NCI-H1436 treated with DMSO at 0.1 percent for 48 hours (cell line): ENCODE measurements at places on chromosomes 11 and 22.

DNA sequence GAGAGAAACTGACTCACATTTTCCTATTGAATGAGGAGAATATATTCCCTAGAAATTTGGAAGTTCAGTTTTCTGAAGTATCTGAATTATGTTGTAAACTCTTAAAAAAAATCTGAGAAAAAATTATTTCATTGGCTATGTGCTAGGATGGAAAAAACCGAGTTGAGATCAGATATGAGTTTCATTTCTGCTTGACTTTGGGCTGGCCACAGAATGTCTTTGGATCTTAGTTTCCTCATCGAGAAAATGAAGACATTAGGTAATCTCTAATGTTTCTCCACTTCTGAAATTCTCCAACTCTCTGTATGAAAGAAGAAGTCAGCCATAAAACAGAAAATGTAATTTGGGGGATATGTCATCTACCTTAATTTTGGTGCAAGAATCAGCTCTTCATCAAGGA, 28.8 kb downstream of the SLN start:
- DNase-seq, result no peak

DNA sequence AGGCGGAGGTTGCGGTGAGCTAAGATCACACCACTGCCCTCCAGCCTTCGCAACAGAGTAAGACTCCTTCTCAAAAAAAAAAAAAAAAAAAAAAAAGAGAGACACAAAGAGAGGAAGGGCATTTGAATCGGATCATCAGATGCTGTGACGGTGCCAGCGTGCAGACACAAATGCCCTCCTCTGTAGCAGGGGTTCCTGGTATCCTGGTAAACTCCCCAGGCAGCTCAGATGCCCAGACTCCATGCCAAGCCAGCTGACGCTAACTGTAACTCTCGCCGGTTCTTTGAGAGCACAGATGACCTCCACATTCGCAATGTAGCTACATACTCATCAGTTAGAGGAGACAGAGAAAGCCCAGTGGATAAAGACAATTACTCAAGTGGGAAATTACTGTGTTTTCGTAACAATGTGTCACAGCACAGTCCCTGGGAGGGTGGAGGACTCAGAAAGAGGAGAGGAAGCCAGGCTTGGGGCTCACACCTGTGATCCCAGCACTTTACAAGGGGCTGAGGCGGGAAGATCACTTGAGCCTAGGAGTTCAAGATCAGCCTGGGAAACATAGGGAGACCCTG, 153.1 kb downstream of the BRD1 start:
- no peak for DNase-seq

DNA sequence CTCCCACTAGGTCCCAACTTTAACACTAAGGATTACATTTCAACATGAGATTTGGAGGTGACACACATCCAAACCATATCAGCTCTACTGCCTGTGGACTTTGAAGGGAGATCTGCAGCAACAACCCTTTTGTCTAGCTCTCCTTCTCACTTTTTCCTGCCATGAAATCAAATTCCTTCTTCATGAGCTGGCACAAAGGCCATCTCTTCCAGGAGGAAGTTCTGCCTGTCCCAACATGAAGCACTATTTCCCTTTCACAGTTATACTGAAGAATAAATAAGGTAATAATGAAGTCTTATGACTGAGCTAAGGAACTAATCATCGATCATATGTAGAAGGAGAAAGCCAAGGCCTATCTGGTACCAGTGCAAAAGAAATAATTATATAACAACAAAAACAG, 253.5 kb upstream of the TENM4 start:
- no peak for DNase-seq

GRCh38 chr22:27777128-27777527, 24.4 kb downstream of the MN1 start:
- no peak for DNase-seq

GRCh38 chr11:63459586-63459985, 31.4 kb downstream of the PLAAT5 start:
- no peak for DNase-seq

GRCh38 chr11:21564833-21565682, 627.8 kb upstream of the ANO5 start:
- no peak for DNase-seq

DNA sequence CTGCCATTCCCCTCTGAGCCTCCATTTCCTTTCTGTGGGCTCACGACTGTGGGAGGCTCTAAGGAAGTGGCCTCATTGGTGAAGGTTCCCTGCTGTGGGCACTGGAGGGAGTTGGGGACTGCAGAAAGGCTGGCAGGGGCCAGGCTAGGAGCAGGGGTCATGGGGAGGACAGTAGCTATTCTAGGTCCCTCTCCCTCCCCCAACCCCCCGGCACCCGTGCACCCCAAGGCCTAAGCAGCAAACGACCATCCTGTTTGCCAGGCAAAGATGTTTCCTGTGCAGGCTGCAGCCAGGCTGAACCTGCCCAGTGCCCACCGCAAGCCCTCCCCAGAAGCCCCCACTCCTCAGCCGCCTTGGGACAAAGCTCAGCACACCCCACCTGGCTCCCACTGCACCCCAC, 189.4 kb downstream of the MN1 start:
- DNase-seq, result no peak

DNA sequence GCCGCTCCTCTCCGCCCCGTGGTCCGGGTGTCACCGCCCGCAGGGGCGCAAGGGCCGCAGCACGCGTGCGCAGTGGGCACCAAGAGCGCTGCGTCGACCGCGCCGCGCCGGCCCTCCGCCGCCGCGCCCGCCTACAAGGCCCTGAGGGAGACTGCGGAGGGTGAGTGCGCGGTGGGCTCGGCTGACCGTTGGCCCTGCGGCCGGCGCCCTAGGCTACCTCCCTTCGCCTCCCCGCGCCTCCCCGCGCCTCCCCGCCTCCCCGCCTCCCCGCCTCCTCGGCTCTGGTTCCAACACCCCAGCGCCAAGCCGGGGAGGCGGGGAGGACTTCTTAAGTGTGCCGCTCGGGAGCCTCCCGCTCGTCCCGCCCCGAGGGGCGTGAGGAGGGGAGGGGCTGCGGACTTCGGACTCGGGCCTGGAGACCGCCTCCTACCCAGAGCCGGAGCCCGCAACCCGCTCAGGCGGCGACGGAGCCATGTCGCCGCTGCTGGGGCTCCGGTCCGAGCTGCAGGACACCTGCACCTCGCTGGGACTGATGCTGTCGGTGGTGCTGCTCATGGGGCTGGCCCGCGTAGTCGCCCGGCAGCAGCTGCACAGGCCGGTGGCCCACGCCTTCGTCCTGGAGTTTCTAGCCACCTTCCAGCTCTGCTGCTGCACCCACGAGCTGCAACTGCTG, at the start of gene AQP11:
Gene AQP11 (plus strand): TSS at position 433 of the 673 bp plus-strand sequence. CDS start 40 bp downstream, at position 473.
- DNase-seq, result no peak

GRCh38 chr11:79018371-79018849, 422.4 kb downstream of the TENM4 start:
- DNase-seq, result no peak

GRCh38 chr22:47245786-47246185, 483.3 kb downstream of the TBC1D22A start:
- no peak for DNase-seq

- no peak for DNase-seq
Observed at GRCh38 chr11:44112091-44112821, 16.8 kb downstream of the EXT2 start.

- no peak for DNase-seq
Observed at GRCh38 chr11:118715245-118715831, 35.9 kb upstream of the TREH start.

DNA sequence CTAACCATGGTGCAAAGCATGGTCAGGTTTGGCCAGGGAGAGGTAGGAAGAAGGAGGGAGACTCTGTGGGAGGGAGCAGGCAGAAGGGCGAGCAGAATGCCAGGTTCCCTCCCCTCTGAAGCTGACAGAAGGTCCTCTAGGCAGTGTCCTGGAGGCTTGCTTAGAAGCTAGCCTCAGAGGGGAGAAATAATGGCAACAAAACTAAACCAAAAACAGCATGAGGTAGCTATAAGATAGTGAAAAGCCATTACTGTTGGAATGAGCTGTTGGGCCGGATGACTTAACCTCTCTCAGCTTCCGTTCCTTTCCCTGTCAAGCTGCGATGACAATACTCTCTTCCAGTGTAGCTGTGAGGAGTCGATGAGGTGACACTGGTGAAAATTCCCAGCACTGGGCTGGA, 36.6 kb downstream of the RASSF10 start:
- no peak for DNase-seq

GRCh38 chr11:44207292-44207691, 102.6 kb downstream of the ALX4 start:
- DNase-seq, result no peak

DNA sequence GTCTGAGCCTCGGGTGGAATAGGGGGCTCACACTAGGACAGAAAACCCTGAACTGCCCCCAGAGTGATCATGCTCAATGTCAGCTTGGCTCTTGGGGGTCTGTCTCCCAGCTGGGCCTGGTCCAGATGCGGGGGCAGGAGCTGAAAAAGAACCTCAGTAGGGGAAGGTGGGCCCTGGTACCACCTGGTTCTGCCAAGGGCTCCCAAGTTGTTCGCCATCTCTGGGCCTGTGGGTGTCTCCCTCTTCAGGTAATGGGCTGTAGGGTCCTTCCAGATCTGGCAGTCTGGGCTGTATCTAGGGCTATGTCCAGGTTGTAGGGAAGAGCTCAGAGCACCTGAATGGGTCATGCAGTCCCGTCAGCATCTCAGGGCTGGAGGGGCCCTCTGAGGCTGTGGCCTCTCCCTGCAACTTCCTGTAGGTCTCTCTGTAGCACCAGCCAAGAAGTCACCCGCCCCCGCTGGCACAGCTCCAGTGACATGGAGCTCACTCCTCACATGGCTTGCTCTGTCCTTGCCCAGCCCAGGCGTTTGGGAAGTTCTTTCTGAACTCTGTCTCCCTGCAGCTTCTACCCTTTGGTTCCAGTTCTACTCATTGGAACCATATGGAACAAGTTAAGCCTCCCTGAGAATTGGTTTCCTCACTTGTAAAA, 33.0 kb upstream of the SOX10 start:
- DNase-seq, result no peak

GRCh38 chr11:6482441-6482840, 1.1 kb downstream of the TIMM10B start:
- DNase-seq, result no peak

GRCh38 chr22:47210686-47211085, 448.2 kb downstream of the TBC1D22A start:
- DNase-seq, result no peak

- no peak for DNase-seq
Observed at GRCh38 chr11:77590194-77590782, 535 bp downstream of the AQP11 start.

DNA sequence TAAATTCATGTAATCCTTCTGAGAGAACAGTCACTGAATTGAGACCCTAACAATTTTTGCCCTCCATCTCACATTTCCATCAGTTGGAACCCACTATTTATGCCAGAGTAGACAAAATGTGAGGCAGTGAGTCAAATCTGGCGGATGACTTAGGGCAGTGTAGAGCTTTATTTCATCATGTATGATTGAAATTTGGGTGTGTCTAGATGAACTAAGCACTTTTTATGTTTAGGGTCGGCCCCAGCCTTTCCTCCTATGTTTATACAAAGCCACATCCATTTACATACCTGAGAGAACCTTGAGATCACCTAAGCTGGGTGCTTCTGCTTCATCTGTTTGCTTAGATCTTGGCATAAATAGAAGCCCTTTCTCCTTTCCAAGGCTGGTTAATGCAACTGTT, 15.0 kb upstream of the MUC15 start:
- DNase-seq, result no peak

- no peak for DNase-seq
Observed at GRCh38 chr11:118649941-118650340, 29.5 kb downstream of the TREH start.

DNA sequence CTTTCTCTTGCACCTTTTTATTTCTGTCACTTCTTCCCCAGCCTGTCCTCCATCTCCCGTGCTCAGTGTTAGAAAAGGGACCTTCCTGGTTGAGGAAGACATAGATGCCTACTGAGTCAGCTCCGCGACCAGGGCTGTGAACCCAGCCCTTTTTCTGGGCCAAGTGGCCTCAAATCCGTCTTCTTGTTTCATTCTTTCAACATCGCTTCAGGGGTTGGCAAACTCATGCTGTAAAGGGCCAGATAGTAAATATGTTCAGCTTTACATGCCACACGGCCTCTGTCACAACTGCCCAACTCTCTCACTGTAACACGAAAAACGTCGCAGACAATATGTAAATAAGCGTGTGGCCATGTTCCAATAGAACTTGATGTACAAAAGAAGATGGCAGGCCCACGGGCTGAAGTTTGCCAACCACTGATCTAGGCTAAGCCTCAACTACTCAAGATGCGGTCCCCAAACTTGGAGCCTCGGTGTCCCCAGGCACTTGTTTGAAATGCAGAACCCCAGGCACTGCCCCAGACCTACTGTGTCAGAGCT, 338.4 kb downstream of the MN1 start:
- no peak for DNase-seq

DNA sequence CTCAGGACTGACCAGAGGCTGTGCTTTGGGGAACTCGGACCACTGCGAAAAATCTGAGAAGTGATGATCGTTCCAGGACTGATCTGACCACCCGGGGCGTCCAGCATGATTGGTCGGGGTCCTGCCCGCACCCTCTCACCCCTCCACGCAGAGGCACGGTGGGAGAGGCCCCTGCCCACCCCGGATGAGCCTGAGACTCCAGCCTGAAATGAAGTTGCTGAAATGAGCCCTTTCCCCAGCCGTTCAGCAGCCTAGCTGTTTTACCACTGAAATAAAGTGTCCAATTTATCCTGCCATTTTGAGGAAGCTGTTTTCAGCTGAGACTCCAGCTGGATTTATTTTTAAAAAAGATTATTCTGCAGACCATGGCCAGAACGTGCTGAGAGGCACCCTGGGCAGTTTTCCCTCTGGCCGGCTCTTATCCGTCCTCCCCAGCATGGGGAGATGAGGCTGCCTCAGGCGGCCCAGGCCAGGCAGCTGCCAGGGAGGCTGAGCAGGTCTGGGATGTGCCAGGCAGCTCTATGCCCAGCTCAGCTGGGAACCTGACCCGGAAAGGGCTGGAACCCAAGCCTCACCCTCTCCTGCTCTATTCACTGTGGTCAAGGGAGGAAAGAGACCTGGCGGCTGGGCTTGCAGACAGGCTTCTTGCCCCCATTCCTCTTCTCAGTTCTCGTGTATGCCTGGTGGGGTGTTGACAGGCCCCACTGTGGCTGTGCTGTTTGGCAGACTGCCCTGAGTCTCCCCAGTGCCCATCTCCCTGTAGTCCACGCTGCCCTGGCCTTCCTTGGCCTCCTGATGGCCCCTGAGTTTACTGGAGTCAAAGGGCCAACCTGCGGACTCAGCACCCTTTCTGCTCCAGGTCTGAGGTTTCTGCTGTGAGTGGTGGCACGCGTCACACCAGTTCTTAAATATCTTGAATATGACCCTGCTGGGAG, 161.0 kb upstream of the B3GAT1 start:
- no peak for DNase-seq

- DNase-seq, result no peak
Observed at GRCh38 chr11:551131-551530, 9.4 kb downstream of the LMNTD2 start.

- DNase-seq, result no peak
Observed at GRCh38 chr11:95072948-95073347, 6.2 kb downstream of the SRSF8 start.

- DNase-seq, result no peak
Observed at GRCh38 chr11:91859666-91860065, 365.0 kb upstream of the FAT3 start.

- no peak for DNase-seq
Observed at GRCh38 chr11:25396847-25397246, 900.0 kb downstream of the LUZP2 start.

- DNase-seq, result no peak
Observed at GRCh38 chr11:86460461-86461385, 86.0 kb downstream of the CCDC81 start.
